ENCODE measurements at places on chromosomes 3 and 15.

DNA sequence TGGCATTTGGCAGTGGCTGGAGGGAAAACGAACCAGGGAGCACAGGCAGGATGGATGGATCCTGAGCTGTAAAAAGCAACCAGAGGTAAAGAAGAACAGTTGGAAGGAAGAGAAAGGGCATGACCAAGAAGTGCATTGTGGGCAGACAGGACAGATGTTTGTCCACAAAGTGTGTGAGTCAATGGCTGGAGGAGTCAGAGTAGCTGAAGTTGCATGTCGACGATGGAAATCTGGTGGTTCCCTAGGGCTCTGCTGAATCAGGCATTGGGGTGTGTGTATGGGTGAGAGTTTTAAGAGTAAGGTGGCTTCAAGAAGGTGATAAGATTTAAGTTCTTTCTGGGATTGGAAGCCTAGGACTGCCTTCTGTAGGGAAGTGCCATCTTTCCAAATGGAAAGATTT lies 214.0 kb upstream of the BHLHE40 start:
- DNase-seq: no peak

DNA sequence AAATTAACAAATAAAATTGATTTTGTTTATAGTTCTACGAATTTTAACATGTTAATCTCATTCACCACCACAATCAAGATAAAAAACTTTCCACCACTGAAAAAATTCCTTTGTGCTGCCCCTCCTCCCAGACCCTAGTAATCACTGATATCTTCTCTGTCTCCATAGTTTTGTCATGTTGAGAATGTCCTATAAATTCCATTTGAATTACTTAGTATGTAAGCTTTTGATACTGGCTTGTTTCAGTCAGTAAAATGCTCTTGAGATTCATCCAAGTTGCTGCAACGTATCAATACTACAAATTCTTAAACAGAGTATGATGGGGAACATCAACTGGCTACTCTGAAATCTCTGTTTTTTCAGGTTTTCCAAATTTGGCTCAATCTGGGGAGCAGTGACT lies 129.6 kb downstream of the CTNNB1 start:
- no peak for DNase-seq

- DNase-seq: no peak
These were observed 1103.1 kb downstream of the ROBO2 start for GRCh38 chr3:78143000-78143399.

- DNase-seq: no peak
These were observed 15.3 kb upstream of the SMAD3 start for GRCh38 chr15:67050062-67050461.
